CD4-positive, alpha-beta T cell treated with Interleukin-15 for 4 hours (primary cell): ENCODE measurements at places on chromosomes 3 and 15.

DNA sequence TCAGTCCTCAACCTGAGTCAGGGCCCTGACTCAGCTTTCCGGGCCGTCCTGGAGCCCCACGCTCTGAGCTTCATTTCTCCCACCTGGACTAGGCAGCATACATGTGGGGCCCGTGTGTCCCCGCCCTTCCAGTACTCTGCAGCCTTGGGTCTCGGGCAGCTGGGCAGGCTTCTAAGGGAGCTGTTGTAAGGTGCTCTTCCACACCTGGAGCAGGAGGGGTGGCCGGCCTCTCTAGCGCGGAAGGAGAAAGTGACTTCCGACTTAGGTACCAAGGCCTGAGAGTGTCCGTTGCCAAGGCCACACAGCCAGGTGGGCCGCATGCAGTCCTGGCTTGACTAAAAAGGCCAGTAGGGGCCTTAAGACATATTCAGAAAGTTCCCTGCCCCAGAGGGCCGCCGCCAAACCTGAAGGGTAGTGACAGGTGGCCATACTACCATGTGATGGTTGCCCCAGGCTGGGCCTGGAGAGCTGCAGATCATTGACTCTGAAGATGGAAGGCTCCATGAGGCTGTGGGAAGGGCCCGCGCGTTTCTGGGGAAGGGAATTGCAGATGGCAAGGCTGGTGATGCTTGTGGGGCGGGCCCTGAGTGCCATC is 9.4 kb upstream of the SEMA3B start:
- no peak for DNase-seq

- no peak for DNase-seq
These were observed 117.9 kb downstream of the MECOM start for GRCh38 chr3:169545606-169546005.

- no peak for DNase-seq
These were observed 66.5 kb upstream of the ARRDC4 start for GRCh38 chr15:97893967-97894366.

- DNase-seq, result no peak
These were observed 42.9 kb upstream of the IREB2 start for GRCh38 chr15:78394981-78395616.

- DNase-seq, result peak; percentile 44
These were observed 674 bp downstream of the SERP1 start for GRCh38 chr3:150545419-150546225.

DNA sequence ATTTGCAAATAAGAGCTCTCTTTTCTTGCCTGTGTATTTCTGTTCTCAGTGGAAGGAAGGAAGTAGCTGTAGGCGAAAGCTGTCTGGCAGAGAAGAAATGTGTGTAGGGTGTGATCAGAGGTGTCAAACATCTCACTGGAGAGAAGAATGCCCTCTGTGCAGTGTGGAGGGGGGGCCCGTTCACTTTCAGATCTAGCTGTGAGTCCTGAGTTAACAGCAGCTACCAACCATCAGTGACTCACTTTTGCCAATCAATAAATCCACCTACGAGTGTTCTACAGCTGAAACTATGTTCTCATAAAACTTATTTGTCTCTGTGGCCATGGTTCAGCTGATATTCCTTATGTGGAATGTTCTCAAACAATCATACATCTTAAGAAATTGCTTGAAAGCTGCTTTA is 103.7 kb downstream of the FRMD4B start:
- DNase-seq, result peak; percentile 63

DNA sequence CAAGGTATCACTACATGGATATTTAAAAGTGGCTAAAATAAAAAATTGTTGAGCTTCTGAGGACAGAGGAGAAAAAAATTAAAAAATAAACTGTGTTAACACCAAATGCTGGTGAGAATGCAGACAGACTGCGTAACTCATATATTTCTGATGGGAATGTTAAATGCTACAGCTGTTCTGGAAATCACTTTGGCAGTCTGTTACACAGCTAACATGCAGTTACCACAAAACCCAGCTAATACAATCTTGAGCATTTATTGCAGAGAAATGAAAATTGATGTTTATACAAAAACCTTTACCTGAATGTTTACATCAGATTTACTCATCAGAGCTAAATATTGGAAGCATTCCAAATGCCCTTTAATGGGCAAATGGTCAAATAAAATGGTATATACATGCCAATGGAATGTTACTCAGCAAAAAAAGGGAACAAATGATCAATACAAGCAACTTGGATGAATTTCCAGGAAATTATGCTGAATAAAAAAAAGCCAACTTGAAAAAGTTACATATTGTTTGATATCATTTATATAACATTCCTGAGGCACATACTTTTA is 24.6 kb downstream of the MNS1 start:
- no peak for DNase-seq

- no peak for DNase-seq
These were observed 25.6 kb upstream of the NR2E3 start for GRCh38 chr15:71784719-71785118.

GRCh38 chr15:36881516-36881915 is 218.8 kb downstream of the MEIS2 start:
- DNase-seq, result no peak
